ENCODE measurements at places on chromosomes 2 and 18.

- no peak for DNase-seq
Measured at GRCh38 chr2:122966461-122966860, 1058.6 kb upstream of the CNTNAP5 start.

DNA sequence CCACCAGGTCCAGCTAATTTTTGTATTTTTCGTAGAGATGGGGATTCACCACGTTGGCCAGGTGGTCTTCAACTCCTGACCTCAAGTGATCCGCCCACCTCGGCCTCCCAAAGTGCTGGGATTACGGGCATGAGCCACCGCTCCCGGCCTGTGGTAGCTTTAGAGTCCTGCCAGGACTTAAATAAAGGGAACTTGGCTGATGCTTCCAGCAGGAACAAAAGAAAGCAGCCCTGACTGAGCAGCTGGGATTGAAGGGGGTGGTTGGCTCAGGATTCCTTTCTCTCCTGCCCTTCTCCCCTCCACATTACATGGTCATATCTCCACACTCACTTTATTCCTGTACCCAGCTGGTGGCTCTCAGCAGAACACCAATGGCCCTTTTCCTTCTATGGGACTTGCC, 20.0 kb downstream of the EFHD1 start:
- no peak for DNase-seq

DNA sequence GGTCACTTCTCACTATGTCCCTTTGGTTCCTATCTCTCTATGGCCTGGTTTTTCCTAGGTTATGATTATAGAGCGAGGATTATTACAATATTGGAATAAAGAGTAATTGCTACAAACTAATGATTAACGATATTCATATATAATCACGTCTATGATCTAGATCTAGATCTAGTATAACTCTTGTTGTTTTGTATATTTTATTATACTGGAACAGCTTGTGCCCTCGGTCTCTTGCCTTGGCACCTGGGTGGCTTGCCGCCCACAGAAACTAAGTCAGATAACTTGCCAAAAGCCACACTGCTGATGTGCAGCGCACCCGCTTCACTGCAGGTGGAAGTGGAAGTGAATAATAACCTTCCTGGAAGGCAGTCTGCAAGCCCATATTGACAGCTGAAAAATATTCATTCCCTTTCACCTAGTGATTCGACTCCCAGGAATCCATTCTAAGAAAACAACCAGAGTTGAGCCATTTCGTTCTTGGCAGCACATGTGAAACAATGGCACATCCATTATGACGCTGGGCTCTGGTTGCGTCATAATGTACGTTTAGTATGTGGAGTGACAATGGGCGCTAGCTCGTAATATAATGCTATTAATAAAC, 725 bp upstream of the ANKRD53 start:
- no peak for DNase-seq

DNA sequence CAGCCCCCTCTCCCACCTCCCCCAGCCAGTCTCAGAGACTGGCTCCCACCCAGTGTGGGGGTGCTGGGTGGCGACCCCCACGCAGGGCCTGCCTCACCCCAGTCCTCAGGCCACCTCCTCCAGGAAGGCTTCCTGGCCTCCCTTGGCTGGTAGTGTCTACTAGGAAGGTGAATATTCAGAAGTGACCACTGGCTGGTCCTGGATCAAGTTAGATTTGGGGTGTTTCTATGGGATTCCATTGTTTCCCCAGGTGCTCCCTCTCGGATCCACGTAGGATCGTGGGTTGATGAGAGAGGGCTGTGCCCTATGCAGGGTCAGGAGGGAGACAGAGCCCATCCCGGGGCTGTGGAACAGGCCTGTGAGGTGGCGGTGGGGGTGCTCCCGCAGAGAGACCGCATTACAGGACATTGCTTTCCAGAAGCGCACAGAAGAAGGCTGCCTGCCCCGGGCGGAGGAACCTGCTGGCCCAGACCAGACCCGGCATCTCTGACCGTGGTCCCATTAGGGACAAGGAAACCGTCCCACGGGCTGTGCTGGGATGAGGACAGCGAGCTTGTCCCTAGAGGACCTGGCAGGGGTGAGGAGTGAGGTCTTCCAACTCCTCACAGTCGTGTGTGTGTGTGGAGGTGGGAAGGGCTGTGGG, 3.3 kb downstream of the PDCD1 start:
- no peak for DNase-seq

- DNase-seq, result no peak
Measured at GRCh38 chr2:25674077-25674362, 643 bp upstream of the DTNB start.

GRCh38 chr2:198098918-198099317, 294.5 kb downstream of the PLCL1 start:
- DNase-seq, result no peak

GRCh38 chr2:133265432-133265949, 302.8 kb downstream of the NCKAP5 start:
- no peak for DNase-seq

DNA sequence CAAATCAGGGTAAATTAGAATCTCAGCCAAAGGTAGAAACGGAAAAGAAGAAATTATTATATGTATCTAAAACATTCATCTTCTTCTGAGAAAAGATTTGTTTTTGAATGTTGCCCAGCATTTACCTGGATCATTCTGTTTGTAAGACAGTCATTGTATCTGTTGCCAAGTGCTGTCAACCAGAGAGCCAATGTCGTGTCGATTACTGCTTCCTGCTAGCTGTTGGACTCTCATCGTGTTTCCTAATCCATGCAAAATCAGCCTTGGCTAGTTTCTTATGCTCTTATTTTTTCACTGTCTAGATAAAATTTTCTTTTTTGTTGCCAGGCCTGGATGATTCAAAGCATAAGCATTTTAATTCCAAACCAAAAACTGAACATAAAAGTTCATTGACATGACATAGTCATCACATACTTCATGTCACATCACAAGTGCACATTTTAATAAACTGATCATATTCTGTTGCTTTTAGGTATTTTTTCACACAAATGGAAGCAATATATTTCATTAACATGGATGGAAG, 202.3 kb downstream of the KCNH7 start:
- no peak for DNase-seq

- DNase-seq, result no peak
Measured at GRCh38 chr18:10329101-10329500, 125.3 kb upstream of the APCDD1 start.

DNA sequence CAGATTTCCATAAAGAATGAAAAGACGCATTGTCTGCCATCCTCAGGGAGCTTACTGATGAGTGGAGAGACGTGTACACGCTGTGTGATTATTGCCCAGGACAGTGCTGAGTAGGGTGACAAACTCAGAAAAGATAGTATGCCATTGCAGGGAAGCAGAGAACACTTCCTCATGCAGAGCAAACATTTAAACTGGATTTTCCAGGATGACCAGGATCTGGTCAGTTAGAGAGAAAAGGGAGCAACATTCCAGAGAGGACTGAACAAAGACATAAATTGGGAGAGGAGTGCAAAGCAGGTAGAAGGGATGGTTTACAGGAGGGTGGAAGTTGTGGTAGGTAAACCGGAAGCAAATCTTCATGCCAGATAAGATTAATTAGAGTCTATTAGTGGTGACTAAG, 2.3 kb downstream of the SLC9A2 start:
- DNase-seq, result no peak

DNA sequence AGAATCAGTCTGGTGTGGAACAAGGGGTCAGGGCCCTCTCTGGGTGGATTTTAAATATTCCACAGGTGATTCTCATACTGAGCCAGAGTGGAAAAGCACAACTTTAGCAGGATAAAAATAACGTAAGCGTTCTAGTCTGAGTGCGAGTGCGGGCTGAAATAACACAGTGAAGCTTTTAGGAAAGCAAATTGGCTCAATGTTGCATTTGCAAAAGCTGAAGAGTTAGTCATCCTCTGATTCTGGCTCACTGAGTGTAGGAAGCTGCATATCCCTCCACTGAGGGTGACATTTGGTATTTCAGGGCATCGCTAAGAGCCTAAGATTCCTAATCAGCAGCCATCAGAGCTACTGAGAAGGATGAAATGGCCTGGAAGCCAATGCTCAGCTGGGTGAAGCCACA, 134.7 kb downstream of the RIF1 start:
- DNase-seq, result no peak

DNA sequence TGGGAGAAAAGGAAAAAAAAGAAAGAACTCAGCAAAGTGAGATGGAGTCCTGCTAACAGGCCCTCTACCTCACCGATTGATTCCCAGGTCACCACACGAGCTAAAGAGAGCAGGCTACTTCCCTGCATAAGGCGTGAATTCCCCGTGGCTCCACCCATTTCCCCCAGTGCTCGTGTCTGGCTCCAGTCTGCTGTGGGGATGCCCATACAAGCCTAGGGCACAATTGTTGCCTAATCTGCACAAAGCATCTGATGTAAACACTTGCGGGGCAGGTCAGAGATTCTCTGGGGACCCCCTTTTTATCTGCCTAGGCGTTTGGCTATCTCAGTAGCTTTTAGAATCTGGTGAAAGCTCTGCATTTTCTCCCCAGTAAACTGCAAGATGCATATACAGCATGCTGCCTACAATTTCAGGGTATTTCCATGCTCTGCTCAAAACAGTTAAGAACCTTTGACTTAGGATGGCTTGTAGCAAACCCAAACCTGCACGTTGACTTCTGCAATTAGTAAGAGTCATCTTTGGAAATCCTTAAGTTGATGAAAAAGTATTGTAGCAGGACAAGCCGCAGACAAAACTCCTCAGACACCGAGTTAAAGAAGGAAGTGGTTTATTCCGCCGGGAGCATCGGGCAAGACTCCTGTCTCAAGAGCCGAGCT, 34.8 kb downstream of the MYO3B start:
- DNase-seq, result no peak

- DNase-seq, result no peak
Measured at GRCh38 chr2:9194352-9194751, 12.3 kb upstream of the ASAP2 start.

DNA sequence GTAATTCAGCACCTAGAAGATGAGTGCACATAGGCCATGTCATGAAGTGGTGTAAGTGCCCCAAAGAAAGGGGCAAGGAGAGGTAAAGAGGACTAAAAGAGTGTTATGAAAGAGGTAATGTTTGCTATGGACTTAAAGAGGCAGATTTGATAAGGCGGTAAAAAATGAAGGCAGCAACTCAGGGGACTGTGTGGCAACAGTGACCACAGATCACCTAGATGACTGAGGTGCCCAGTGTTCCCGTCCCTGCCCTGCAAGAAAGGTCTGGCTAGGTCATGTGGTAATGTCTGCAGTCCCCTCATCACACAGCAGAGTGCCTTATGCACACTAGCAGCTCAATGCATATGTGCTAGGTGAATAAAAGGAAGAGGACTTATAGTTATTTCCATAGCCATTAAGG, 356.8 kb downstream of the LRRTM1 start:
- no peak for DNase-seq

DNA sequence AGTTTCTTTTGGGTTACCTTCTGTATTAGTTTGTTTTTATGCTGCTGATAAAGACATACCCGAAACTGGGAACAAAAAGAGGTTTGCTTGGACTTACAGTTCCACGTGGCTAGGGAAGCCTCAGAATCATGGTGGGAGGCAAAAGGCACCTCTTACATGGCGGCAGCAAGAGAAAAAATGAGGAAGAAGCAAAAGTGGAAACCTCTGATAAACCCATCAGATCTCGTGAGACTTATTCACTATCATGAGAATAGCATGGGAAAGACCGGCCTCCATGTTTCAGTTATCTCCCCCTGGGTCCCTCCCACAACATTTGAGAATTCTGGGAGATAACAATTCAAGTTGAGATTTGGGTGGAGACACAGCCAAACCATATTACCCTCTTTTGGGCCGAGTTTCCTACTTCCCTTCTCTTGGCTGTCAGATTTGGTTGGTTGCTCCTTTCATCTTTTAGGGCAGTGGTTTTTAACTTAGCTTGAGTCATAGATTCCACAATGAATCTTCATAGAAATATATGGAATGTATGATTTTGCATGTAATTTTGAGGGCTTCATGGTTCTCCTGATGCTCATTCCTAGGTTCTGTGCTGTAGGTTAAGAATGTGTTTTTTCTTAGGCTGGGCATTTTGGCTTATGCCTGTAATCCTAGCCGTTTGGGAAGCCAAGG, 44.2 kb downstream of the CEP192 start:
- DNase-seq, result no peak

Data from activated T-helper 9 cell treated with anti-CD3 and anti-CD28 coated beads, Interleukin-2, amount 50 U/mL, for 16 hours (primary cell).